ENCODE measurements at places on chromosomes 1 and 21.

- no peak for DNase-seq
Measured at GRCh38 chr1:153776352-153776751, 1.1 kb downstream of the SLC27A3 start.

DNA sequence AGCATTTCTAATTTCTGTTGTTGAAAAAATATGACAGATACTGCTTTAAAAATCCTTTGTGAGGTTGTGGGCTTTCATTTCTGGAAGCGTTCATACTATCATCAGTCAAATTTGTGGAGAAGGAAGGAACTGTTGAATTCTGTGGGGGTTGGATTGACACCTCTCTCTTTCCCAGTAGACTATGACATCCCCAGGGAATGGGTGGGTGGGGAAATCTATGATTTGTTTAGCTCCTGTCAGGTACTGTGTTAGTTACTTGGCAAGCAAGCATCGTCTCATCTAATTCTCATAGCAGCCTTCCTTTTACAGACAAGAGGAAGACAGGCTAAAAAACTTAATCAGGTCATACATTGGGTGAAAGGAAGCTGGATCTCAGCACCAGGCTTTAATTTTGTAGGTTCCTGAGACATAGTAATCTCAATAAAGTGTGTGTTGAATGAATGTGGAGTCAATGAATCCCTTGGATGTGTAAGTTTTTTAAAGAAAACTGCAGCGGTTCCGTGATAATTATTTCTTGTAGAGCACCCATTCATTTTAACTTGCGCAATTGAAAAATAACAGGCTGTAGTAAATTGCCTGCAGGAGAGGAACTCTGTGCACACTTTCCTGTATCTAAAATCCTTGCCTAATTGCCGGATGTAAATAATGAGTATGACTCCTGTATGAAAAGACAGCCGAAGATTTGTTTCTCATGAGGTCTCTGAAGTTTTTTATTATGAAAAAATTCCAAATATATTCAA lies 60.6 kb downstream of the MYOM3 start:
- no peak for DNase-seq

- DNase-seq = no peak
Measured at GRCh38 chr1:246270236-246270635, 236.8 kb downstream of the SMYD3 start.

DNA sequence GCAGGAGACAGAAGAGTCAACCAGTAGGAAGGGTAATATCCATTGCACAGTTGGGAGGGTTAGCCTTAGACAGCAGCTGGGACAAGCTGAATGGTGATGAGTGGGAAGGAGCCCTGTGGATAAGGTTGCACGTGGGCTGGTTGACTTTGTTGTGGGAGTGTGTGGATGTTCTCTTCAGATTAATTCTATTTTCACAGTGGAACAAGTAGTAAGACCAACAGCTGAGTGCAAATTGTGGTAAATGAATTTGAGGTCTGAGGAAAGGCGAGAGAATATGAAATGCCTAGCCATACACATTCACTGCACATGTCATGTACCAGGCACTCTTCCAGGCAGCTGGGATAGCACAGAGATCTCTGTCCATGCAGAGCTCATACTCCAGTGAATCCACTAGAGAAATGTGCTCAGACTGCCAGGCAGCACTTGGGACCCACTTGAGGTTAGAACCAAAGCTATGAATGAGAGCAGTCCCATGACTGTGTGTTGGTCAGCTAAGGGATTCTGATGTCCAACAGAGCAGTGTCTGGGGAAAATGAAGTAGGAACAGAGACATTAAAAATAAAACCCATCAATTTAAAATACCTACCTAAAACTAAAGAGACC lies 25.2 kb upstream of the VTCN1 start:
- DNase-seq = no peak

DNA sequence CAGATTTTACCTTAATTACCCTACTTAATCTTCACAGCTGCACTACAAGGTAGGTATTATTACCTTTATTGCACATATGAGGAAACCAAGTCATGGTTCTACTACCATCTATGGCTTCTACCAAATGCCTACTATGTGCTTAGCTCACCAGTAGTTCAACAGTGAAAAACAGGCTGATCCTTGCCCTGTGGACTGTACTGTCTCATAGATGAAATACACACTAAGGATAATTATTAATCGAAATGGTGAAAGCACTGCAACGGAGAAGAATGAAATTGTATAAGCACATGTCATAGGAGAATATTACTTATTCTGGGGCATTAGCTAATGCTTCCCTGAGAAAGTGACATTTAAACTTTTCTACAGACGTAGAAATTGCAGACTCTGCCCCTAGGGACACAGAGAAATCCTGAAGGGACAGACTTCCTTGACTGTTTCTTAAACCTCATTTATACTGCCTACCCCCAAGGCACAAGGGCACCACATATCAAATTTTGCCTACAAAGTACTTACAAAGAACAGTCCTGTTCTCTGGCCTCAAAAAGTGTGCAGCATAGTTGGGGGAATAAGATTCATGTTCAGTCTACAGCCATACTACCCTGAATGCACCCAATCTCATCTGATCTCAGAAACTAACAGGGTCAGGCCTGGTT lies 148.4 kb upstream of the ZC3H11B start:
- DNase-seq = no peak

DNA sequence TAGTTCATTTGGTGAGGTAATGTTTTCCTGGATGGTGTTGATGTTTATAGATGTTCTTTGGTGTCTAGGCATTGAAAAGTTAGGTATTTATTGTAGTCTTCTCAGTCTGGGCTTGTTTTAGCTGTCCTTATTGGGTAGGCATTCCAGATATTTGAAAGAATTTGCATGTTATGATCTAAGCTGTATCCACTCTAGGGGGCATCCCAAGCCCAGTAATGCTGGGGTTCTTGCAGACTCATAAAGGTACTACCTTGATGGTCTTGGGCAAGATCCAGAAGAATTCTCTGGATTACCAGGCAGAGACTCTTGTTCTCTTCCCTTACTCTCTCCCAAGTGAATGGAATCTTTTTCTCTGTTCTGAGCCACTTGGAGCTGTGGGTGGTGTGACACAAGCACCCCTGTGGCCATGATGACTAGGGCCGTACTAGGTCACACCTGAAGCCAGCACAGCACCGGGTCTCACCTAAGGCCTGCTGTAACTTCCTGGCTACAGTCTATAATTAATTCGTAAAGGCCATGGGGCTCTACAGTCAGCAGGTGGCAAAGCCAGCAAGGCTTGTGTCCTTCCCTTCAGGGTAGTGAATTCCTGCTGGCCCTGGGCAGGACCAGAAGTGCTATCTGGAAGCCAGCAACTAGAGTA lies 74.8 kb upstream of the PDE4B start:
- DNase-seq = no peak

- DNase-seq = no peak
Measured at GRCh38 chr21:45990049-45990711, 8.6 kb downstream of the COL6A1 start.

DNA sequence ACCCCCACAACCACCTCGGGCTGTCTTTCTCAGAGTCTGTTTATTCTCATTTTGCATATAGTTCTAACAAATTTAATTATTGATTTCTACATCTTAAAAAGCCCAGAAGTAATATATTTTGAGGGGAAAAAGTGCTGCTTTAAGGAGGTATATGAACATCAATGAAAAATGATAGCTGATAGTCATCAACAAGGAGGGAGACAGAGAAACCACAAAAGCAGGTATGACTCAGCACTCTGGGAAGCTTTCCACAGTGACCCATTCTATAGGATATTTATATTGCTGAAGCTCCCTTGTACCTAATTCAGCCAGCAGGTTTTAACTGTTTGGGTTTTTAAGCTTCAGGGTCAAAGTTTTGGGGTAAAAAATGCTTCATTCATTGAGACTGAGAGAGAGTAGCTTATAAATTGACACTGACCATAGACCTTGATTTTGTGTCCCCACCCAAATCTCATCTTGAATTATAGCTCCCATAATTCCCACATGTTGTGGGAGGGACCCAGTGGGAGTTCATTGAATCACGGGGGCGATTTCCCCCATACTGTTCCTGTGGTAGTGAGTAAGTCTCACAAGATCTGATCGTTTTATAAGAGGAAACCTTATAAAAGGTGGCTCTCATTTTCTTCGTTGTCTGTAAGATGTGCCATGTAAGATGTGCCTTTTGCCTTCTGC lies 27.4 kb downstream of the VANGL1 start:
- DNase-seq = no peak

- DNase-seq = no peak
Measured at GRCh38 chr1:96568639-96569038, 152.9 kb upstream of the PTBP2 start.

DNA sequence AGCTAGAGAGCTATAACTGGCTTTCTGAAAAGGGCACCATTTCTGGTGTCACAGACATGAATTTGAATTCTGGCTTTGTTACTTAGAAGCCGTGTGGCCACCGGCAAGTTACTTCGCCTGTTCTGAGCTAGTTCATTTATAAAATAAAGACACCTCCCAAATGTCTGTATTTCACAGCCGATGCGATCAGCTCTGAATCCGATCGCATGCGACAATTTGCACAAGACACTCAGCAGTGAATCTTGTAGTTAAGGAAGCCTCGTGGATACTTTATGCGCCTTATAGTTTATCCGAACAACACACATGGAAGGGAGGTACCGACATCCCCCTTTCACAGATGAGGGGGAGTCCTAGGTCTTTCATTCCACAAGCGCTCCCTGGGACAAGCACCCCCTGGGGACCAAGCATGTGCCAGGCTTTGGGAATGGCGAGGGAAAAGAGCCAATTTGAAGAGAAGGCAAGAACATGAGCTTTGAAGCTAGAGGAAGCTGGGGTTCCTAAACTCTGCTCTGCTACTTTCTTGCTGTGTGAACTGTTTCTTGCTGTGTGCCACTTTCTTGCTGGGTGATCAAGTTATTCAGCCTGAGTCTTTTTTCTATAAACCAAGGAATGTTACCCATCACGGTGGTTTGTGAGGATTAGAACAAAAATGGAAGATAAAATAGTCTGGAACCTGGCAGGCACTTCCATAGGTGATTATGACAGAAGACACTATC lies 3.9 kb downstream of the ID3 start:
- no peak for DNase-seq

- DNase-seq = no peak
Measured at GRCh38 chr1:195709821-195710220, 898.4 kb downstream of the KCNT2 start.

- no peak for DNase-seq
Measured at GRCh38 chr1:113998361-113998760, 19.1 kb downstream of the OLFML3 start.

- DNase-seq = no peak
Measured at GRCh38 chr1:232675898-232676297, 46.0 kb upstream of the SIPA1L2 start.

DNA sequence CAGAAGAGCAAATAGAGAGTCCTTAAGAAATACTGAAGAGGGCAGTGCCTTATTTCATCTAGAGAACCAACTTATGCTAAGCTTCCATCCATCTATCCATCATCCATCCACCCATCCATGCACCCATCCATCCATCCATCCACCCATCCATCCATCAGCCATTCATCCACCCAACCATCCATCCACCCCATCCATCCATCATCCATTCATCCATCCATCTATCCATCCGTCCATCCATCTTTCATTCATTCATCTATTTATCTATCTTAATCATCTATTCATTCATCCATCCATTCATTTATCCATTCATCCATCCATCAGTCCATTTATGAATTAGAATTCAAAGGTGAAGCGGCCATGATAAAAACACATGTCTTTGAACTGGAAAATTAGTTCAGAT lies 171.5 kb upstream of the FMN2 start:
- no peak for DNase-seq

GRCh38 chr1:209876078-209876800 lies 48.5 kb downstream of the UTP25 start:
- DNase-seq = no peak

DNA sequence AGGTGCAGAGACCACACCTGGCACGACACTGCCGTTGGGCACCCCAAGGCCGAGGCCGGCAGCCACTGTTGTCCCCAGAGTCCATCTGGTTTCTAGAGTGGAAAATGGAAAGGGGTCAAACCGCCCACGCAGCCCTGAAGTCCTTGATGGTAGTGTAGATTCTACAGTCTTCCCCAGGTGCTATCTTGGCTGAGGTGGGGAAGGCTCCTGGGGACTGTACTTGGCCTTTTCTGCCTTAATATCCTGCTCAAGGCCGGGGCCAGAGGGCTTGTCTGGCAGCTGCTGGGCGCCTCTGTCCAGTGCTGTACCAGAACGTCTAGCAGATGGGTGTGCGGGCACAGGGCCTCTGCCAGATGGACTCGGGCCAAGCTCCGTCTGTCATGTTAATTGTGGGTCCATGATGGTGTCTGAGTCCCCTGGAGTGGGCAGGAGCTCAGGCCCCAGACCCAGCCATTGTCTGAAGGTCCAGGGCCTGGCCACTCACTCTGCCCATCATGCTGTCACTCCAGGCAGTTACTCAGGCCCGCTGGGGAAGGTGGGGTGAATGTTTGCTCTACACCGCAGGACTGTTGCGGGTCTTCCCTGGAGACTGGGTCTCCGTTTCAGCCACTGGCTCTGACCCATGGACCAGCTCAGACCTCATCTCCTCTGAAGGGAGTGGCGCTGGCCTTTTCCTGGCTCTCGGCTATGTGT lies 161.9 kb upstream of the COL6A1 start:
- no peak for DNase-seq

GRCh38 chr1:37128091-37128490 lies 93.8 kb upstream of the GRIK3 start:
- DNase-seq = no peak

GRCh38 chr1:41560496-41560895 lies 76.0 kb upstream of the EDN2 start:
- DNase-seq = no peak

DNA sequence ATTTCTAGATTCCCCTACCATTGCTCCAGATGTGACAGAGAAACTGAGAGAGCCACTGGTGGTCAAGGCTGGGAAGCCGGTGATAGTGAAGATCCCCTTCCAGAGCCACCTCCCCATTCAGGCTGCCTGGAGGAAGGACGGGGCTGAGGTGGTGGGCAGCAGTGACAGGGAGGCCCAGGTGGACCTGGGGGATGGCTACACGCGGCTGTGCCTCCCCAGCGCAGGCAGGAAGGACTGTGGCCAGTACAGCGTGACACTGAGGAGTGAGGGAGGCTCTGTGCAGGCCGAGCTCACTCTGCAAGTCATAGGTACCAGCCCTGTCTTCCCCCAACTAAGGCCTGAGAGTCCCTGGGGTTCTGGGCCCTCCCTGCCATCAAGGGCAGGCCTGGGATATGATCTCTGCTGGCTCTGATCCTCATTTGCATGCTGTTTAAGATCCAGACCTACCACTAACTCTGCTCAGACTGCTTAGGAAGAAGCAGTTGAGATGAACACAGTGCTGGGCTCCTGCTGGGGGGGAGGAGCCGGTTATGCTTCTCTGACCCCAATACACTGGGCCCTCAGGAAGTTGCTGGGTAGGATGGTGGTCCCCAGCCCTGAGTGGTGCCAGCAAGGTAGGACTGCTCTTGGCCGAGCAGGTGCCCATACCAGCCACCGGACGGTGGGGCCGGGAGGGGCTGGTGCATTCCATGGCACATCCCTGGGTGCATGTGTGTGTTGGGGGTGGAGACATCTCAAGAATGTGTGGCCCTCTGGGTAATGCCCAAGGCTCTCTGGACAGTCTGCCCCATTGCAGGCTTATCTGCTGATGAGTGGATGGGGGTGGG lies 25.1 kb downstream of the IGFN1 start:
- DNase-seq = no peak

DNA sequence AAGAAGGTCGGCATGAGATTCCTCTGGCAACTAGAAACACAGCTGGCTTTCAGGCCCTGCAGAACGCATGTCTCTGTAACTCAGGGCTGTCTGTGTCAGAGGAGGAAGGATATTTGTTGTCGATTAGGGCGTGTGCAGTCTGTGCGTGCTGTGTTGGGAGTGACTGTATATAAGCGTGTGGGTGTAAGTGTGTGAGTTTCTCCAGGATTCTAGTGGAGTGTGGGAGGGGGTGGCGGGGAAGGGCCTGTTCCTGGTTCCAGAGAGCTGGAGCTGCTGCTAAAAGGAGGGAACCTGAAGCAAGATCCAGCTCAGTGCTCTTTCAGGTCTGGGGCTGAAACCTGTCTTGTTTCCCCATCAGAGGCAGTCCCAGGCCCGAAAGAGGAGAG lies 74.3 kb downstream of the SLC16A1 start:
- DNase-seq = no peak

Data from GM10248 (cell line).